Ureter (tissue), 1 donor: ENCODE measurements at places on chromosomes 2 and 18.

DNA sequence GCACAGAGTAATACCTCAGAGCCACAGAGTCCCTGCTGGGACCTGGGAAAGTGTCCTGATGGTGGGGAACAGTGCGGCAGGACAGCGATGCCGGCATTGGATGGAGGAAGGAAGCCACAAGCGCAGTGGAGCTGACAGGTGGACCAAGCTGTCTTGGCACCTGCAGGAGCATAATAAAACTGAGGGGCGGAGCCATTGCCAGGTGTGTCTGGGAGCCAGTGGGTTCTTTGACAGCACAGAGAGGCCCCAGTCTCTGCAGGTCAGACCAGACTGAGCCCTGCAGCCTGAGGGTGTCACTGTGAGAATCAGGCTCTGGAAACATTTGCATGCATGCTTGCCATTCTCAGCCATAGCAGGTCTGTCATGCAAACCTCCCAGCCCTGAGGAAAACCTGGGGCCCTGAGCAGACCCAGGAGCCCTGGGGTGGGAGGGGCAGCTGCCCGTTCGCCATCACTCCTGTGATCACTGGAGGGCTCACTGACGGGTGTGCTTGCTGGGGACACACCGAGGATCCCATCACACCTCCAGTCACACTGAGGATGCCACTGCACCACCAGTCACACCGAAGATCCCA lies 210.5 kb upstream of the HDAC4 start:
- DNase-seq, result peak; percentile 33

DNA sequence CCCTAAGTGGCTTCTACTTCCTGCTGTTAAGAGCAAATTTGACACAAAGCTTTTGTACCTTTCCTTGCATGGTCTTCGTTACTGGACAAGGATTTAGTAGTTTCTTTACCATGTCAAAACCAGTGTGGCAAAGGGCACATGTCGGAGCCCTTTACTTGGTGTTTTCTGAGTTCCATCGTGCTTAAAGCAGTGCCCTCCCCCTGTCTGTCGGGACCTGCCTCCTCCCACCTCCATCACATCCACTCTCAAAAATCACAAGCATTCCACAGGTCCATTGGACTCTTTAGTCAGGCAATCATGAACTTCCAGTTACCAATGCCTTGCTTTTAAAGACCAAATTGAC lies 763 bp downstream of the CCDC141 start:
- no peak for DNase-seq

GRCh38 chr2:239903803-239904202 lies 121.3 kb downstream of the NDUFA10 start:
- DNase-seq, result no peak

GRCh38 chr2:193966590-193966989 lies 1690.4 kb upstream of the SLC39A10 start:
- no peak for DNase-seq

DNA sequence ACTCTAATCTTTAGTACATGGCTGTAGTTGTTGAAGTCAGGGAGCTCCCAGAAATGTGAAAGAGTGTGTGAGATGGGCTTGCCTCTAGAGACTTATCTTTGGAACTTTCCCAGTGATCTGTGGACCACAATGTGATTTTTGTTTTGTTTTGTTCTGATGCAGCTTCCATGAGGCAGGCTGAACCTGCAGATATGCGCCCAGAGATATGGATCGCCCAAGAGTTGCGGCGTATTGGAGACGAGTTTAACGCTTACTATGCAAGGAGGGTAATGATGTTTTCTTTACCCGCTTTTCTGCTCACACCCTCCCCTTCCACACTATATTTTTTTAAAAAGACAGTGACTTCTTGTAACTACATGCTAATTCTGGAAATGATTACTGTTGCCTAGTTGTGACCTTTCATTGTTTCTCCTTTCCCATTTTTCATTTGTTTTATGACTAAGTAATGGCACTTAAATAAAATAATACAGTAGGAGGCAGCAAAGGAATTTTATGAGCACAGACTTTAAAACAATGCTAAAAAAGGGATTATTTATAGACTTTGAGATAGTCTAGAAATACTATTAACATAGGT lies 29.3 kb downstream of the BCL2L11 start:
- no peak for DNase-seq

DNA sequence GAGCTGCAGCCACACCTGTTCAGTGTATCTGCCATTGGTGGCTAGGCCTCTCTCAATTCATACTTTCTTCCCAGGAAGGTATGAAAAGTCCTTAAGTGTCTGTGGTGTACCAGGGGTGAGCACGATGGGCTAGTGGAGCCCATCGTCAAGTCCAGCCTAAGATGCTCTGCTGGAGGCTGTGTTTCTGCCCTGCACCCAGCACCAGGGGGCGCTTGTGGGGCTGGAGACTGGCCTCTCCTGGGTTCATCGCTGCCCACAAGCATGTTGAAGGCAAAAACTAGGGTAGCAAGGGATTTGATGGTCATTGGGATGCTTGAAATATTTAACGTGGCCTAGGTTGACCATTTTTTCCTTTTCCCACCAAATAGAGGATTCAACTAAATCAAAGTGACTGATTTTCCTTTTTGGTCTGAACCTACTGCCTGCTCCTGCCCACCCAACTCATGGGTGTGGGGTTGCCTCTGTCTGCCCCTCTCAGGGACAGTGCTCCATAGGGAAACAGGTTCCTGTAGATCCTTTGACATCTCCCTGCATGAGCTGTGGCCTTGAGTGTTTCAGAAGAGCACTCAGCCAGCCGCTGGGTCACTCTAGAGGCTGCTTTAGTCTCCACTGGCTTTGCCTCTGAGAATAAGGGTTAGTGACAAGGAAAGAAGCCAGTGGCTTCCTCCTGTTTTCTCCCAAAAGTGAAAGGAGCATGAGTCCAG lies 59.0 kb downstream of the TPGS2 start:
- no peak for DNase-seq

DNA sequence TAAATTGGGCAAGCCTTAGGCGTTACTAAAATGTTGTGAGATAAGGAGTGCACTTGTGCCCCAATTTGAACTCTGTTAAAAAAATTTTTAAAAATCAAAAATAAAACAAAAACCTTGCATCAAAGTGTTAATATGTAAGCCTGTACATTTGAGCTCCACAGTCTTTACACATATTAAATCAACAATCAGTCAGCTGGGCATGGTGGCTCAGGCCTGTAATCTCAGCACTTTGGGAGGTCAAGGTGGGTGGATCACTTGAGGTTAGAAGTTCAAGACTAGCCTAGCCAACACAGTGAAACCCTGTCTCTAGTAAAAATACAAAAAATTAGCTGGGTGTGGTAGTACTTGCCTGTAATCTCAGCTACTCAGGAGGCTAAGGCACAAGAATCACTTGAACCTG lies 16.3 kb downstream of the TMEM17 start:
- no peak for DNase-seq

DNA sequence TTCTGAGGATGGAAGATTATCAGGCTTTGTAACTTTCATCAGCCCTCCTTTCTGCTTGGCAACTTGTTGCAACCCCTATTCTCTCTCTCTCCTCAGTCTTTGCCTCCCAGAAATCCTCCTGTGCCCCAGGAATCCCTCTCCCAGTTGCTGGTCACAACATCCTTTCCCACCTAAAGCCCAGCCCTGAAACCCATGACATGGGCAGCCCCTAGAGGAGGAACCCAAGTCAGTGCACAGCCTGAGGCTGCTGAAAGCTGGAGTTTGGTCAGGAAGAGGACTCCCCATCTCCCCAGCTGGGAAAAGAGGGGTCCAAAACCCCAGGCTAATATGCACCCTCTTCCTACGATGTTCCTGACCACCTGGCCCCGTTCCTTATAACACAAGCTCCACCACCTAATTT lies 29.5 kb downstream of the PKDCC start:
- no peak for DNase-seq

GRCh38 chr2:229610872-229611271 lies 103.5 kb downstream of the DNER start:
- no peak for DNase-seq

DNA sequence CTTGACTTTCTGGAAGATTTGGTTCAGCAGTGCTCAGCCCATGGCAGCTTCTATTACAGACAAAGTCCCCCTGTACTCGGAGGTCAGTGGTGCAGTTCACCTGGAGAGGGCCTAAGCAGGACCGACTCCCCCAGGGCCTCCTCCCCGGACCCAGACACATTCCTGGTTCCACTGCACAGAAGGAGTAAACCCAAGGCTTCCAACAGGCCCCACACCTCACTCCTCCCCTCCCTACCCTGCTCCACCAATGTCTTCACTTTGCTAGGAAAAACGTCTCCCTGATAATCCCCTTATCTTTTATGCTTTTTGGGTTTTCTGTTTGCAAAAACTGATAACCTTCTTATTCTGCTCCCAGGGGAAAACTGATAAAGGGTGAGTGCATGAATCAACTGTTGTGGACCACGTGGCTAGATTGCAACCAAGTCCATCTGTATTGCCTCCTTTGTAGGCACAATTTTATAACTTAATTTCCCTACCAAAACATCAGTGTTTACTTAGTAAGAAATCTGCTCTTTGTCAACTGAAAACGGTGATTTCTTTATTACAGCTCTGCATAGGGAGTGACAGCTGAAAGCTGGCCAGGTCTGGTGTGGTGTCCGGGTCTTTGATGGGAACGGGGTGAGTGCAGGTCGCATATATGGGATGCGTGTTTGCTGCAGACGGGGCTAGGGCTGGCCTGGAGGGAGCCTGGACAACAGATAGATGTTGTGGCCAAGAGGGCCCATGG lies 202.5 kb downstream of the GLI2 start:
- DNase-seq, result no peak

DNA sequence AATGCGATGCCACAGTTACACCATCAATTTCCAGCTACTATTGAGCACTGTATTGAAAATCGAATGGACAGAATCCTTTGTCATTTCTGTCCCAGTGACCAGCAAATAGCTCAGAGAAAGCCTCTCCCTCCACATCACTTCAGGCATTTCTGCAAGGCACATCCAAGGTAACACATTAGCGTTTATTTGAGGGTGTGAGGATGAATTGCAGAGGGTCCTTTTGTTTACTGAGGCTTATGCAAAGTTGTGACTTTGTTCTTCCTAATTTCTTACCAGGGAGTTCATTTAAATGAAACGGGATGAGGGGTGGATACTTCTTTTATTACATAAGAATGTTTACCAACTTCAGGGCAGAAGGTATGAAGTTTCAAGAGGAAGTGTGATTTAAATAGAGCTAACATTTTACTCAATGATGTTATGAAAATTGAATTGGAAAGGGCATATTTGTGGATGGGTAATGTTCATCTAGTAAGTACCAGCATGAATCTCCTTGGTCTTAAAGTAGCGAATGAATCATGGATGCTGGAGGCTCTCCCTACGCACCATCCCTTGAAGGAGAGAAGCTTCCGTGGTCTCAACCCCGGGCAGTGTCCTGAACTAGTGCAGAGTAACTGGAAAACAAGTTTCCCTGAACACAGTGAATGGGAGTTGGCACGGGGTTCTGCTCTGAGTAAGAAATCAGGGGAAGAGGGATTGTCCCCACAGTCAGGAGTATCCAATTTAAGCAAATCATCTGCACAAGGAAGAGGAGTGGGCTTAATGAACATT lies 756.5 kb downstream of the GALR1 start:
- DNase-seq, result no peak
